T follicular helper cell (primary cell): ENCODE measurements at places on chromosomes 12 and 14.

- no peak for DNase-seq
Measured at GRCh38 chr14:37203423-37203822, 5.7 kb downstream of the MIPOL1 start.

- DNase-seq: no peak
Measured at GRCh38 chr14:104941508-104942365, 17.1 kb downstream of the PLD4 start.

GRCh38 chr12:29228474-29229157 is 79.5 kb downstream of the FAR2 start:
- DNase-seq: no peak

GRCh38 chr14:79376557-79376956 is 834.7 kb downstream of the DIO2 start:
- no peak for DNase-seq

DNA sequence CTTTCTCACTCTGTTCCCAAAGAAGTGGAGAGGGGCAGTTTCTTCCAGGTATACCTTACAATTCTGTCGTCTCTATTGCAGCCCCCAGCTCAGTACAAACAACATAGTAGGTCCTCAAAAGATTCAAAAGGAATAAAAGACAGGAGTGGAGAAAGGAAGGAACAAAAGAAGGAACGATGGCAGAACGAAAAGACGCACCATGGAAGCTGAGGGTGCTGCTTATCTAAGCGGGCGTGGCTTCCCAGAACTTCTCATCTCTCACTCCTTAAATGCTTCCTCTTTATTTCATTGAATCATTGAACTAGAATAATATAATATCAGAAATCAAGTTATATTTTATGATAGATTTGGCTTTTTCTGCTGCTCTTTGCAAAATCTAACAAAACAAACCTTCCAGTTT is 13.7 kb upstream of the LTA4H start:
- DNase-seq: no peak

DNA sequence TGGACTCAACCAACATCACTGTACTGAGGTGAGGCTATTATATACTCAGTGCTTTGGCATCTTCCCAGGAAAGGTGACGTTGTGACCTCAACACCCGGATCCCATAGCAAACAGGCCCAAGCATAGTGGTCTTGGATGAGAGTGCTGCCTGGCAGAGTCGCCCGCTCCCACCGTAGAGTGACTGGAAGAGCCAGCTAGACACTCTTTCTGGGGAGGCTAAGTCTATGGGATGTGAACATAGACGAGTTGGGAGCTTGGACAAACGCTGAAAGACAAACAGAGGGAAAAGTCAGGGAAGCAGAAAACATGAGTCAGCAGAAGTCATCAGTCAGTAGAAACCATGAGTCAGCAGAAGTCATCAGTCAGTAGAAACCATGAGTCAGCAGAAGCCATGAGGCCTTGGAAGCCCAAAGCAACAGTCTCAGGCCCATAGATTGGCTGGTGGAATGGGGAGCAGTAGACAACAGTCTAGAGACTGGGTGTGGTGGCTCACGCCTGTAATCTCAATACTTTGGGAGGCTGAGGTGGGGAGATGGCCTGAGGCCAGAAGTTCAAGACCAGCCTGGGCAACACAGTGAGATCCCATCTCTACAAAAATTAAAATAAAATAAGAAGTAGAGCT is 66.4 kb upstream of the MAP1LC3B2 start:
- no peak for DNase-seq

DNA sequence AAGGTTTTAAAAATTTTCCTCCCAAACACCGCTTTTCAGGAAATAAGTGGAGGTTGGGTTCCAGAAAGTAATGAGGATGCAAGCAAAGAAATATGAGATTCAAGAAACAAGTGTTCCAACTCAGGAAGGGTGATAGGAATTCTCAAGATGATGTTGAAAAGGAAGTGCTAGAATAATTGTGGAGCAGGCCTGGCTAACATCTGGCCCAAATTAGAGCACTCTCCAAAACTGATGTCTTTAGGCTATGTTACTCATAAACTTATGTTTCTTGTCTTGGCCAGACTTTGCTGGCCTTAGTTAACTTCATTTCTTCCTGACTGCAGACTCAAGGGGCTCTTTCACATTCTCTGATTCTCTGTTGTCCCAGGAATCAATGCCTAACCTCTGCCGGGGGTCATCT is 116.3 kb downstream of the TMTC3 start:
- DNase-seq: no peak

DNA sequence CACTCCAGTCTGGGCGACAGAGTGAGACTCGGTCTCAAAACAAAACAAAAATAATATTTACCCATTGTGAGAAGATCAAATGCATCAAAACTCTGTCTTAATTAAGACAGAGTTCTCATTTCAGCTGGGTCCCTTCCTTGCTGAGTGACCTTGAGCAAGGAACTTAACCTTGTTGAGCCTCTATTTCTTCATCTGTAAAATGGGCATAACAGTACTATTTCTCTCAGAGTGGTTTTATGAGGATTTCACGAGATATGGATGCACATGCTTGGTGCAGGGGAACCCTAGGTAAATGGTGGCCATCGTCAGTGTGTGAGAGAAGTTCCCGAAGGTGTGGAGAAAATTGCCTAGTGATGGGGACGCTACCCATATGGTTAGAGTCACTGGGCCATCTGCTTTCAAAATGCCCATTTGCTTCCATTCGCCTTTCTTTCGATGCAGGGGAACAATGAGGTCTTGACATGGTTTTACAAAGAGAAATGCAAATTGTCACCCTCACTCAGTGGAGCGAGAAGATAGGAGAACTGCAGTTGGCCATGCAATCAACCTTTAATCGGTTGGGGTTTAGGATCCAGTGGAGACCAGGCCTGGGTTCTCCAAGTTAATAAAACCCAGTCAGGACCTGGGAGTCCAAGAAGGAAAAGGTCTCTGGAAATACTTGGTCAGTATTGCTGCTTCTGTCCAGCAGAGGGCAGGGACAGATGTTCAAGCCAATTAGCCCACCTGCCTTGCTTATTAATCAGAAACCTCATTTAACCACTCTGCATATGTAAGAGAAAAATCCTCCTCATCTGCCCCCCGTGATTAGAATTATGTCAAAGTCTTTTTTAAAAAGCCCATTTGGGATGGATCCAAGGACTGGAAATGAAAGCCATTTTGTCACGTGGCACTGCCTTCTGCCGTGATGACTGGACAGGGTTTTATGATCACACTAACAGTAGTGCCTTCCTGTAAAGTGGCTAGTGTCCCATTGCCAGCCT is 37.2 kb downstream of the CFAP251 start:
- no peak for DNase-seq

DNA sequence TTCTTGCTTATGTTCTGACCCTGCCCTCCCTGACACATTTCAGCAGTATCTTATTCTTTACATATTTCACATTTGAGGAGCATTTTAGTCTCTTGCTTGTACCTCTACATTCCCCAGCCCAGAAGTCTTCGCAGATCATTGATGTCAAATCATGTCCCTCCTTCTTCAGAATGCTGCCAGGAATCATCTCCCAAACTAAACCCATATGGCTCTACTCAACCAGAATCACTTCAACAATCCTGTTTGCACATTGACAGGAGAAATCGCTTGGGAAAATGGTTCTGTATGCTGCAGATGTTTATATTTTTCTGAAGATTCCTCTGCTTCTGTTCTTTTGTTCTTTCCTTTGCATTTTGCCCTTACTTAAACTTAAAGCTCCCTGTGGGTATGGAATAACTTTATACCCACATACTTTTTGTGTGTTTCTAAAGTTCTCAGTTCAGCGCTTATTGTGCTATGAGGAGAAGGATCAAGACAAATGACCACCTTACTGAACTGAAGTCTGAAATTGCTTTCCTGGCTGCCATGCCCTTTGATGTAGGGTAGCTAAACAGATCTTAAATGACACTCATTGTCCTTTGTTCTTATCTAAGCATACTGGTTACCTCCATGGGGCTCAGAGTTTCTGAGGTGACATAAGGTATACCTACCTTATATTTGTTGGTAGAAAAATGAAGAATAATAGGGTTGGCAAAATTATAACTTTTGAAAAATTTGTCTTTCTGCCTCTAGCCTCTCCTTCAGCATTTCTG is 134.6 kb downstream of the SLC25A21 start:
- DNase-seq: no peak
